ENCODE measurements at places on chromosomes 13 and 19. TPM values are rescaled to one million over a fixed set of nuclear protein-coding genes. Genes with fewer than 3 reads are reported as not detected.

DNA sequence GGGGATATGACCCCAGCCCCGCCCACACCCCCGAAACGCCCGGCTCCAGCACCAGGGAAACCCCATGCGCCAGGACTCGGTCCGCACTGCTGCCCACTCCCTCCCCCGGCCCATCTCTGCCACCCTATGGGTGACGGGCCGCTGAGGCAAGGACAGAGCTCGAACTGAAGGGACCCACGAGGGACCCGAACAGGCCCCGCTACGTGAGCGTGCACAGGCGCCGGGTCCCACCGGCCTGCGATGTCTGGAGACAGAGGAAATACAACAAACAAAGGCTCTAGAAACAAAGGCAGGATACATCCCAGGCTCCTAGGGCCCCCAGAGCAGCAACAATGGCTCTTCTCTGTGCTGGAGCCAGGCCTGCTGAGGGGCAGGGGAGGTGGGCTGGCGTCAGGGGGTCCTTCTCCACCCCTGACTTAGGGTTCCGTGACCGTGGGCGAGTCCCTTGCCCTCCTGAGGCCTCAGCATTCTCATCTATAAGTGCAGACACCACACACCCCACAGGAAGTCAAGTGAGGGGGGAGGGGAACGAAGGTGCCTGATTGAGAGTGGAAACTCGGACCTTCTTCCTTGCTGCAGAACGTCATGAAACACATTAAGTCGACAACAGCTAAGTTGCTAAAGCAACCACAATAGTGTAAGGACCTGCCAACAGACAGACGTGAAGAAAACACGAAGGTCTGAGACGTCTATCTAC is 3.1 kb downstream of the ABHD17A start:
- DNase-seq = no peak

The JAK3 gene
- total RNA-seq = 5.3 TPM

The CEACAM21 gene
- not detected for total RNA-seq

DNA sequence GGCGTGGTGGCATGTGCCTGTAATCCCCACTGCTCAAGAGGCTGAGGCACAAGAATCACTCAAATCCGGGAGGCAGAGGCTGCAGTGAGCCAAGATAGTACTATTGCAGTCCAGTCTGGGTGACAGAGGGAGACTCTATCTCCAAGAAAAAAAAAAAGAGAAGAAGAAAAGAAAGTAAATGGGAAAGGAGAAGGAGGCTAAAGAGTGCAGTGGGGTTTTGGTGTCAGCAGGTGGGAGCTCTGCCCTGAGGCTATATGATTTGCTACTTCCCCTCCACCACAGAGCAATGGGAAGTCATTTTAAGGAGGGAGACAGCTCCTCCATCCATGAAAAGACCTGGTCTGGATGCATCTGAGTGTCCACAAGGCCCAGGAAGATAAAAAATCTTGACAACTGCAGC is 23.1 kb downstream of the UNC13A start:
- DNase-seq = no peak

DNA sequence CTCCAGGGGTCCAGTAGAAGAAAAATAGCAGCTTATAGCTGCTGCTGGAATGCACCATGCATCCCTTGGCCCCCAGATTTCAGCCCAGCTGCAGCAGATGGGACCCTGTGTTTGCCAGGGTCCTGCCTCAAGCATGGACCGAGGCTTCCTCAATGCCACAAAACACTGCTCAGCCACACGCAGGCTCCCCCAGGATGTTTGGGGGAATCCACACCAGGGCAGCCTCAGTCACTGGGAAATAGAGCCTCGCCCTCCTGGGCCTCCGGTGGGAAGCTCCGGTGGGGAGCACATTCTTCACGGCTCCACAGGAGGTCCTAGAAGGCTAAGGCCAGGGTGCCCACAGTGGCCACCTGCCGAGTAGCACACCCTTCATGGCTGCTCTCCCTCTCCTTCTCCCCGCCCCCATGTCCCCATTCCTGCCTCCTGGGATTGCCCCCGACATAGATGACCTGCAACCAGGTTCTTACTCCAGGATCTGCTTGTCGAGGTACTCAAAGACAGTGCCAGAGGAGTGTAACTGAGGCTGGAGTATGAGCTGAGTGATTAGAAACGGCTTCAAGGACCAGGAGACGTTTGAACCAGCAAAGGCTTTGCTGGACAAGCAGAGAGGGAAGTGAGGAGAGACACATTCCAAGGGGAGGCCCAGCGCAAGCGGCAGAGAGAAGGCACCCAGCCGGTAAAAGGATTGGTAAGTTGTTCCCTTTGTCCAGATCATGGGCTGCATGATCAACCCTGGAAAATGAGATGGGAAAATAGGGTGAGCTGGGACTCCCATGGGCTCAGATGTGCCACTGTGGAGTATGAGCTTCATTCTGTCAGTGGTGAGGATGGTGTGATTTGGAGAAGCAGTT is 110.7 kb upstream of the UQCRFS1 start:
- DNase-seq = no peak

The CRTC1 gene
- total RNA-seq = 3.0 TPM

The POLR1D gene
- total RNA-seq = 104 TPM

DNA sequence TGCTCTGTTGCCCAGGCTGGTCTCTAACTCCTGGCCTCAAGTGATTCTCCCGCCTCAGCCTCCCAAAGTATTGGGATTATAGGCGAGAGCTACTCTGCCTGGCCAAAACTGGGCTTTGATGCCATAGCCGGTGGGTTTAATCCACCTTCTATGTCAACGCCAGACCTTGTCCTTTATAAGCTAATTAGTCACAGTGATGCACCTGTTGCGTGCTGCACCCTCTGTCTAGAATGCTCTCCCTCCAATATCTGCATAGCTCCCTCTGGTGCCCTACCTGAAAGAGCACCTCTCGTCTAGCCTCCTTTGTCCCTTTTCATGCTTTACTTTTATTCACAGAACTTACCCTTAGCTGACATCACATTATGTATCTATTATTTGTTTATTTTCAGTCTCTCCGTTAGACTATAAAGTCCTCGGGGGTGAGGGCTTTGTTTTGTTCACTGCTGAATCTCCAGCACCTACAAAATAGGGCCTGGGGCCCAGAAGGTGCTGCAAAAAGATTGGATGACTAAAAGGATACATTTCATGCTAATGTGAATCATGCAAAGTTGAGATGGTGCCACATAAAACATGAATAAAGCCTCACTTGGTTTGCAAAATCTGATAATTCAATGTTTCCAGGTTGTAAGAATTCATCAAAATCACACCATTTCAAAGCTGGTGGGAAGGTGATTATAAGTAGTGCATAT is 148.1 kb downstream of the USP12 start:
- DNase-seq = no peak

GRCh38 chr19:12792051-12792852 is 966 bp downstream of the JUNB start:
- no peak for DNase-seq

DNA sequence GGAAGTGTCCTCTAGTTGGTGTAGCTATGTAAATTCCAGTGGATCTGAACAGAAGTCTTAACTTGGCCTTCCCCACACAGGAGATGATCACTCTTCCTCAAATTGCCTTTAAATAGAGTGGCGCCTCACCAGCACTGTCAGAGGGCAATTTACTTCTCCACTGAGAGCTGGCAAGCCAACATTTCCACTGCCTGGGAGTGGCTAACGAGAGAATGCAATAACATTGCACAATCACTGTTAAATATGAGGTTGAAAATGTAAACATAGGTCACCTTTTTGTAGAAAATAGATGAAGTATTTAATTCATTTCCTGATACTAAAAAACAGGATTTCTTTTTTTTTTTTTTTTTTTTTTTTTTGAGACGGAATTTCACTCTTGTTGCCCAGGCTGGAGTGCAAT is 55.4 kb upstream of the UBL3 start:
- no peak for DNase-seq

Measured in epithelial cell of proximal tubule (primary cell).